ENCODE measurements at places on chromosomes 6 and 20.

DNA sequence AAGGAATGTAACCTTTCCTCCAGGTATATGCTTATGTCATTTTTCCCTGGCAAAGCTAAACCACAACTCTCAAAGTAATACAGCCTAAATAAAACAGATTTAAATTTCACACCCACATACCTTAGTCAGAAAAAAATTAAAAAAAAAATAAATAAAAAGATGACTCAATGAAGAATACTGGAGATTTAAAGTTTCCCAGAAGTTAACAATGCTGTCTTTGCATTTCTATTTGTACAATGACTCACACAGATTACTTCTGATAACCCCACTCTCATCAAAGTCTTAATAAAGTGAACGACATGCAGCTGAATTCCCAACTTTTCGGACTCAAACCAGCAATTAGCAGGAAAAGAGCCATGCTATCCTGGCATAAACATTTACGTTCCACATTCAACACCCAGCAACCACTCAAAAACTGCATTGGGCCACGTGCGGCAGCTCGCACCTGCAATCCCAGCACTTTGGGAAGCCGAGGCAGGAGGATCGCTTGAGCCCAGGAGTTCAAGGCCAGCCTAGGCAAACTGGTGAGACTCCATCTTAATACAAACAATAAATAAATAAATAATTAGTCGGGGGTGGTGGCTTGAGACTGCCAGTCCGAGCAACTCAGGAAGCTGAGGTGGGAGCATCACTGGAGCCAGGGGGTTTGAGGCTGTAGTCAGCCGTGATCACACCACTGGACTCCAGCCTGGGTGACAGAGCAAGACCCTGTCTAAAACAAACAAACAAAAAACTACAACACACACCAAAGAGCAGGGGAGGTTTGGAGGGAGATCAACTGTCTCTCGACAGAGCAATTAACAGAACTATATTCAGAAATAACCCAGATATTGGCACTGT lies 130.5 kb downstream of the WDR27 start:
- no peak for DNase-seq

DNA sequence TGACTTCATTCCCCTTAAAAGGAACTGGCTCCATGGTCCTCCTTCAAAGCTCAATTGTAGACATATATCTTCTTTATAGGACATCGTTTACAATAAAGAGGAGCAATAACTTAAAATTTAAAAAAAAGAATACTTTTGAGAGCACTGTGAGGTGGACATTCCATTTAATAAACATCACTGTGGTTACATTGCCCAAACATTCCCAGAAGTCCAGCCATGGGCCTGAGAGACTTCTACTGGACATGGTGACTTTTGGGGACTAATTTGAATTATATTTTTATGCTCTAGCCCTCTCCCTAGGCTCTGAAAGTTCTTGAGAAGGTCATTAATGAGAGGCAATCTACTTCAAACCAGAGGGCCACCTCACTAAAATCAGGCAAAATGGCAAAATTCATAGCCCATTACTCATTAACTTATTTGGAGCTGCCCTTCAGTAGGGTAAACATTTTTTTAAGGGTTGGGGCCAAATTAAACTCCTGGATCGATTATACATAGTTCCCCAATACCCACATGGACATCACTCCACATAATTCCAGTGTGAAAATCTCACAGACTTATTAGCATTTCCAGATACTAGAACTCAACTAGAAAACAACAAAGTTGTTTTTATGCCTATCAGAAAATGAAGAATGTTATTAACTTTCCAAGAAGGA lies 17.1 kb downstream of the ISM1 start:
- DNase-seq = no peak

DNA sequence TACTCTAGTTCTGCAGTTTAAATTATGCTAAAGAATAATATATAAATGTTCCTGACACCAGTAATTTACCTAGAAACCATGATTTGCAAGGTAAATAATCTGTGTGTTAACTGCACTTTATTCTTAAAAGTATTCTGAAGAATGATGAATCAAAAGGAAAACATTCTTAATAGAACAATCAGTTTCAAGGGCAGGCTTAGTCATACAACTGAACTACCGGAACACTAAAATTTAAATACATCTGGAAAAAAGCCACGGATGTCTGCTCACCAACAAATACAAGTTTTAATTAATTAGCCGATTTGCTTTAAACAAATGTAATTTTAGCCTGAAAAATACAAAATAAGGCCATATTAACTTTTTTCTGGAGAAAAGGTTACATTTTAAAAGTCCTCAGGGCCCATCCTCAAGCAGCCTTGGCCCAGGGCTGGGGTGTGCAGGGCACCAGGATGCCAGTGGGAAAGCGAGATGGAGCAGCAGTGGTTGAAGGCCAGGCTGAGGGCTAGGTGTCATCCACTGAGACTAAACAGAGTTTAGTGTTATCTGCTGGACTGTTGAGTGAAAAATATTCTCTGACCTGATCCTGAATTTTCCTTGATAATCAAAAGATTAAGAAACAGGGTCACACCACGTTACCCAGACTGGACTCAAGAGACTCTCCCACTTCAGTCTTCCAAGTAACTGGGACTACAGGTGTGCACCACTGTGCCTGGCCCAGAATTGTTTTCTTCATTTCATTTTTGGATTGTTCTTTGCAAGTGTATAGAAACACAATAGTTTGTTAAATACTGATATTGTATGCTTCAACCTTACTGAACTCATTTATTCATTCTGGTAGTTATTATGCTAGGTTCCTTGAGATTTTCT lies 88.2 kb upstream of the DST start:
- no peak for DNase-seq

DNA sequence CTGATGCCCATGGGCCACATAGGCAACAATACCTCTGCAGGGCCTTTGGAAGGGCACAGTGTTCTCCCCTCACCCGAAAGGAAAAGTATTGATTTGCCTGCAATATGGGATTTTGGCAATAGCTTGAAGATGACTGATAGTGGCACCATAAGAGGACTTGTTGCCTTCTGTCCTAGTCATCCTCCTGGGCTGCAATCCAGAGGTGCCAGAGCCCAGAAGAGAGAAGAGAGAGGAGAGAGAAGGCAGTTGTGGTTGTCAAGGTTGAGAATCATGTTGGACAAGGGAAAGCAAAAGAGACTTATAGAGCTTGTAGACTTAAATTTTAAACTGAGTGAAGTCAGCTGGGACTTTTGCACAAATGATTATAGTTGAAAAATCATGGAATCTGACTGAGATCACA lies 14.6 kb downstream of the HDGFL1 start:
- DNase-seq = no peak

GRCh38 chr6:168390749-168391420 lies 50.1 kb upstream of the SMOC2 start:
- DNase-seq = no peak

GRCh38 chr6:144232176-144232831 lies 52.8 kb upstream of the UTRN start:
- no peak for DNase-seq
